ENCODE measurements at places on chromosomes 7 and 10. TPM values are rescaled to one million over a fixed set of nuclear protein-coding genes. Genes with fewer than 3 reads are reported as not detected.
A peak's percentile ranks its signal among the peaks of the same experiment; 100 is the strongest.

DNA sequence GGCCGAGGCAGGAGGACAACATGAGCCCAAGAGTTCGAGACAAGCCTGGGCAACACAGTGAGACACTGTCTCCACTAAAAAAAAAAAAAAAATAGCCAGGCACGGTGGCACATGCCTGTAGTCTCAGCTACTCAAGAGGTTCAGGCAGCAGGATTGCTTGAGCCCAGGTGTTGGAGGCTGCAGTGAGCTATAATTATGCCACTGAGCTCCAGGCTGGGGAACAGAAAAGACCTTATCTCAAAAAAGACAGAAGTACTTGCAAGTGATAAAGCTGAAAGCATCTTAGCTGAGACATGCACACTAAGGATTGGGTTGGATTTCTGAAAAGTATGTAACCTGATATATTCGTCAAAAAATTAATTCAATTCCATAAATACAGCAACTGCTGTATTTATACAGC, 68.4 kb downstream of the PPP1R3C start:
- no peak for ATAC-seq

DNA sequence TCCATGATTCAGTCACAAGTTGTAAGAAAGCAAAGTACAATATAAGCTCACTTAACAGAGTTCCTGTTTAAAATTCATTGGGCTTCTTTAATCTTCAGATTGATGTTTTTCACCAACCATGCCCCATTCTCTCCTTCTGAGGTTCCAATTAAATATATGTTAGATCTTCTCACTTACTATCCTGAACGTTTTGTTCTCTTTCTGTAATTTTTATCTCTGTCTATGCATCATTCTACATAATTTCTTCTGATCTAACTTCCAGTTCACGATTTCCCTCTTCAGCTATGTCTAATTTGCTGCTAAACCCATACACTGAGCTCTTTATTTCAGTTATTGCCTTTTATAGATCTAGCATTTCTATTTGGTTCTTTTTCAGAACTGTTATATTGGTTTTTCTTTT, 28.0 kb upstream of the SPOCK2 start:
- no peak for ATAC-seq

- no peak for ATAC-seq
Observed at GRCh38 chr7:143931739-143932138, 3.3 kb upstream of the OR2F2 start.

GRCh38 chr10:62082729-62083411, 181.4 kb downstream of the ARID5B start:
- ATAC-seq = peak; percentile 79

GRCh38 chr7:26743205-26743604, 121.2 kb downstream of the SKAP2 start:
- no peak for ATAC-seq

- ATAC-seq = peak; percentile 66
Observed at GRCh38 chr7:144907577-144907976, 71.7 kb upstream of the TPK1 start.

- no peak for ATAC-seq
Observed at GRCh38 chr10:28077889-28078288, 79.0 kb upstream of the ODAD2 start.

DNA sequence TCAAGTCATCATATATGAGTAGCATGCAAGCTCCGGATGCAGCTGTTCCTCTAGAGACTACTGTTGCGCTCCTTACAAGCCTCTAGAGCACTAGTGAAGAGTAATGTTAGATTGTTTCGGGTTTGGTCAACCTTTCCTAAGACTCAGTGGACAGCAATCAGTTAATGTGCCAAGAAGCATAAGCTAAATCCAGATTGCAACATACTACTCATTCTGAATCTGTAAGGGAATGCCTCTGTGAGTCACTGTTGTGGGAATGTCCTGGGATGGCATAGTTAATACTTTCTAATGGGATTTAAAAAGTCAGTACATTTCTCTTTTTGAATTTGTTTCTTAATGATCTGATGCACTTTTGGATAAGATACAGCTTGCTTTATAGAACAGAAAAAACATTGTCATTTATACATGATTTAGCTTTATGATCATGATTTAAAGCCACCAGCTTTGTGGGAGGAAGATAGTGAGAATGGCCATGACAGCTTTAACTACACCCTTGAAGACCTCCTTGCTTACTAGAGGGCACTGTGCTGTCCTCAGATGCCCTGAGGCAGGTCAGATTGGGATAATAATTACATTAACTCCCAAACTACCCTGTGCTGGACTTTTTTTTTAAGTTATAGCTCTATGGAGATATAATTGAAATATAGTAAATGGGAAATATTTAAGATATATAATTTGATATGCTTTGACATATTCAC, 138.4 kb downstream of the SDK1 start:
- no peak for ATAC-seq

DNA sequence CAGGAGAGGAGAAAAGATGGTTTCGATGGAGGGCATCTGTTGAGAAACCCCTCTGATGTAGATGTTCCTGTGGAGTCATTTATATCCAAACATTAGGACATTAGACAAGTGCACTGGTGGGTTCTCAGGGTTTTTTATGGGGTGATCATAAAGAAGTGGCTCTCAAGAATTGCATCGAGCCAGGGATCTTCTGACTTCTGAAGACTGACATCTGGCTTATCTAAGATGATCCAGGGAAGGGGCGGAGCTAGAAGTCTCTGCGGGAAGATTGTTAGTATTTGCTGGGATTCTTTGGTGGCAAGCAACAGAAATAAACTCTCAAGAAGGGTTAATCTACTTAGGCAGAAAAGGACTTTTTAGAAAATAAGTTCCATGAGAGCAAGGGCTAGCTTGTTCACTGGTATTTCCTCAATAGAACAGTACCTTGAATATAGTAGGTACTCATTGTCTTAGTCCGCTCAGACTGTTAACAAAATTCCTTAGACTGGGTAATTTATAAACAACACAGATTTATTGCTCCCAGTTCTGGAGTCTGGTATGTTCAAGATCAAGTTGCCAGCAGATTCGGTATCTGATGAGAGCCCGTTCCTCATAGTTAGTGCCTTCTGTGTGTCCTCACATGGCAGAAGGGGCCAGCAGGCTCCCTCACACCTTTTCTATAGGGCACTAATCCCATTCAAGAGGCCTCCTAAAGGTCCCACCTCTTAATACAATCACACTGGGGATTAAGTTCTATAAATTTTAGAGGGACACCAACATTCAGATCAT, 28.5 kb upstream of the SYPL1 start:
- ATAC-seq = no peak

DNA sequence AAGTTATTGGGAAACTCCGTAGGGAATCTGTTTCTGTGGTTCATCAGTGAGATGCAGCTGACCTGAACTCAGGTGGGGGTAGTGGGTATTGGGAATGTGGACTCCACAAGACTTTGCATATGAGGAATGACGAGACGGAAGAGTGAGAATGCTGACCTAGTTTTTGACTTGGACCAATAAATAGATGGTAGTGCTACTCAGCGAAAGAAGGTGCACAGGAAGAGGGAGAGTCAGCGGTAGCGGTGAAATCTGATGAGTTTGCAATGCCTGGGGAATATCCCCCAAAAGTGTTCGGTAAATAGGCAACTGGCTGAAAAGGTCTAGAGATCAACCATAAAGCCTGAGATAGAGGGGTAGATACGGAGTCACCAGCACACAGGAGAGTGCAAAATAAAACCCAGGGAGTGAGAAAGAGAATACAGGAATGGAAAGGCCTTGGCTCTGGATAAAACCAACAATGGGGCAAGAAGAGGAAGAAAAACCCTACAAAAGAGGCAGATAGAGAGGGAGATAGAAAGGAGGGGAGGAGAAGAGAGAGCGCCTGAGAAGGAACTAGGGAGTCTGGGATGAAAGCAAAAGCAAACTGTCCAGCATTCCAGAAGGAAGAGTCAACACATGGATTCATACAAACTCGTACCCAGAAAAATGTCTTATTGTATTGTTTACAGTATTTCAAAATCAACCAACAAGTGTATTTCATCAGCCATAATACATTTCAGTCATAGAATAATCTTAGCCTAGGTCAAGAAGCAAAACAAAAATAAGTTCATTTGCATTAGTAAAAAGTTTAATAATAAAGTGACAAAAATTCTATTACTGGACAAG, 5.4 kb downstream of the ARHGAP21 start:
- no peak for ATAC-seq

DNA sequence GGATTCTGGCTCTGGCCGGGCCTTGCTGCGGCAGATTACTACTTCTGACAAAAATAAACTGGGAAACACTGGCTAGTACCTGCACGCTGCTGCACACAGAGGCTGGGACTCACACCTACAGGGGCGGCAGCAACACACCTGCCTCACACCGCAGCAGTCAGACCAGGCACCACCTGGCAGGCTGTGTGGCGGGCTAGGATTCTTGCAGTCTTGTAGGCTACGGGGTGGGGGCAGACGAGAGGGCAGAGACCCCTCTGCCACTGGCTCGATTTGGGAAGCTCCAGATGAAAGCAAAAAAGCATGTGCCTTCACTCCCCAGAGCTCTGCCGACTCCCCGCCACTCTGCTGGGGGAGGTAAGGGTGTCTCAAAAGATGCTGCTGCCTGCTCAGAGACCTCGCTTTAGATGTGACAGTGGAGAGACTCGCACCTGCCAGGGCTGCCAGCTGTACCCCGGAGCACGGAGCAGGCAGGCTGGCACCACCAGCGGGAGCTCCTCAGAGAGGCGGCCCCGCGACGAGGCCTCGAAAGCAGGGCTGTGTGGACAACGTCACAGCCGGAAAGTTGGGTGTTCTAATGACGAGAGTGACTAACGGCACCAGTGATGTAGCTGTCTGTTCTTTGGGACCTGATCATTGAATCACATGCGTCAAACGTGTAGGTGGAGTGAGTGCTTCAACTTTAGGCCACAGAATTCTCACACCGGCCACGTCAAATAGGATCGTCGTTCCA, 250.5 kb downstream of the ZMYND11 start:
- no peak for ATAC-seq

- no peak for ATAC-seq
Observed at GRCh38 chr10:125264757-125265578, 104.6 kb upstream of the CTBP2 start.

DNA sequence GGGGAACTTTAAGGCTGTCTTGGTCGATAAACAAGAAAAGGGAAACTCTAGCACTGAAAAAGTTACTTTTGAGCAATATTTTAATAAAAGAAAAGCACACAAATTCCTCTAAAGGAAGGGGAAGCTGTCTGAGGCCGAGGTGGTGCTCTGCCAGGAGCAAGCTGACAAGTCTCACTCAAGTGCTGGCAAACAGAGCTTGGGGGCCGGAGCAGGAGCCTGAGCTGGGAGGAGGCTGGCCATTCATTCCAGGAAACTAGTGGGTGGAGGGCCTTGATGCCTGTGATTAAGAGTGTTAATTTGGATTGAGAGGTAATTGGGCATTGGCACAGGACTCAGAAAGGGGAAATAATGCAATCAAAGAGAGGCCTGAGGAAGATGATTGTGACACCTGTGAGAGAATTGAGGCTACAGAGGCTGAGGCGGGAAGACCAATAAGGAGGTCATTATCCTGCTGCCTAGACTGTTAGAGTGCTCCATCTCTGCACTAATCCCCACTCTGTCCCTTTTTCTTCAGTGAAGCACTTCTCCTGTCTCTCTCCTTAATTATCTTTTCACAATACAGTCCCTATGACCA, 154.9 kb upstream of the COL1A2 start:
- ATAC-seq = no peak

- ATAC-seq = no peak
Observed at GRCh38 chr7:119010635-119011034, 786.1 kb downstream of the ANKRD7 start.

GRCh38 chr7:112252141-112252540, 45.6 kb downstream of the ZNF277 start:
- ATAC-seq = no peak

DNA sequence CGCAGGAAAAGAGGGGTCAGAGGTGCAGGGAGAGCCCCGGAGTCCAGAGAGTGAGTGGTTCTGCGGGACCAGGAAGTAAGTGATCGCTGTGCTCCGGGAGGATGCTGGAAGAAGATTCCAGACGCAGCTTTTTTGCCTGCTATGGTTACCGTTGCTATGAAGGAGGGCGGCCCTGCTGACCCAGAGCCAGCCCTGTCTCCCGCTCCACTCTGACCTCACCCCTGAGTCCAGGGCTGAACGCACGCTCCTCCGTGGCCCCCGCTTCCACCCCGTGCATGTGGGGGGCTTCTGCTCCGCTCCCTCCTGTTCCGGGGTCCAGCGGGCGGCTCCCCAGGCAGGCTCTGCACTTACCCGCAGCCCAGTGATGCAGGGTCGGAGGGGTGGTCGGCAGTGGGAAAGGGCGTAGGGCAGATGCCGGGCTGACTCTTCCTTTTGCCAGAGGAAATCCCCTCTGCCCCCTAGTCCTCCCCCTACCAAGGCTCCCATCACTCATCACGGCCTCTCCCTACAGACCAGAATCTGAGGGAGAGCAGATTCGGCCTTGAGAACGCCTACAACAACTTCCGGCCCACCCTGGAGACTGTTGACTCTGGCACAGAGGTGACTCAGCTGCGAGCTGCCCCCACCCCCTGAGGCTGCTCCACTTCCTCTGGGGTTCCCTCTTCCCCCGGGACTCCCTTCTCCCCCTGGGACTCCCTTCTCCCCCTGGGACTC, 2.7 kb upstream of the MUC17 start:
- peak; percentile 95 for ATAC-seq

GRCh38 chr10:119516381-119517234, 25.9 kb downstream of the RGS10 start:
- peak; percentile 91 for ATAC-seq

GRCh38 chr7:20216406-20217036, 663 bp downstream of the MACC1 start:
- ATAC-seq = no peak

- ATAC-seq = peak; percentile 11
Observed at GRCh38 chr10:12448340-12448728, 99.0 kb downstream of the CAMK1D start.

- ATAC-seq = no peak
Observed at GRCh38 chr7:42699380-42700178, 212.3 kb downstream of the C7orf25 start.

DNA sequence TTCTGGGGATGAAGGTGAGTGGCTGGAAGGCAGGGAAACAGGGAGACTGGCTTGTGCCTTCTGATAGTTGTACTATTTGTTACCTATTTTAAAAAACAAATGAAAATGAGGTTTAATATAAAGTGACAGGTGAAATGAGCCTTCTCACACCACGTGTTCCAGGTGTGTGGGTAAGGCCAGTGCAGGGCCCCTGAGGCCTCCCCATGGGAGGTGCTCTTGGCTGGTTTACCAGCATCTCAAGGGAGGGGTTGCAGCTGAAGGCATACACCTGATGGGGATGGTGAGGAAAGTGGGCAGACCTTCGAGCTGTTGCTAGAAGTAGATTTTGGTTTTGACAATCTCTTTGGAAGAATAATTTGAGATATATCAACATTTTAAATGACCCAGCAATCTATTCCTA, 103.6 kb downstream of the ARHGAP22 start:
- no peak for ATAC-seq

- peak; percentile 78 for ATAC-seq
Observed at GRCh38 chr7:157570531-157571200, 233.9 kb downstream of the DNAJB6 start.

Gene TBX20
- 0.30 TPM for total RNA-seq

Gene LIPM
- total RNA-seq = not detected

Gene CHAT
- not detected for total RNA-seq

Gene ACBD7
- 3.1 TPM for total RNA-seq

Gene TFR2
- 30.8 TPM for total RNA-seq

Gene NEURL1
- 2.1 TPM for total RNA-seq

Gene SSMEM1
- not detected for total RNA-seq

Gene C10orf105
- 1.0 TPM for total RNA-seq

Gene NXPH1
- not detected for total RNA-seq

Gene POLD2
- 114 TPM for total RNA-seq

Gene CACNA2D1
- total RNA-seq = not detected

Gene ANKRD26
- total RNA-seq = 6.2 TPM

Gene HOXA11
- not detected for total RNA-seq

Gene KCNMA1
- total RNA-seq = 0.56 TPM

Gene MOGAT3
- total RNA-seq = not detected

Gene EIF5AL1
- not detected for total RNA-seq

Gene NPFFR1
- total RNA-seq = not detected

Gene CYP2C8
- total RNA-seq = 0.17 TPM

Gene CPEB3
- 2.9 TPM for total RNA-seq
